HTR-8/SVneo (cell line): ENCODE measurements at places on chromosomes 16 and 17.

DNA sequence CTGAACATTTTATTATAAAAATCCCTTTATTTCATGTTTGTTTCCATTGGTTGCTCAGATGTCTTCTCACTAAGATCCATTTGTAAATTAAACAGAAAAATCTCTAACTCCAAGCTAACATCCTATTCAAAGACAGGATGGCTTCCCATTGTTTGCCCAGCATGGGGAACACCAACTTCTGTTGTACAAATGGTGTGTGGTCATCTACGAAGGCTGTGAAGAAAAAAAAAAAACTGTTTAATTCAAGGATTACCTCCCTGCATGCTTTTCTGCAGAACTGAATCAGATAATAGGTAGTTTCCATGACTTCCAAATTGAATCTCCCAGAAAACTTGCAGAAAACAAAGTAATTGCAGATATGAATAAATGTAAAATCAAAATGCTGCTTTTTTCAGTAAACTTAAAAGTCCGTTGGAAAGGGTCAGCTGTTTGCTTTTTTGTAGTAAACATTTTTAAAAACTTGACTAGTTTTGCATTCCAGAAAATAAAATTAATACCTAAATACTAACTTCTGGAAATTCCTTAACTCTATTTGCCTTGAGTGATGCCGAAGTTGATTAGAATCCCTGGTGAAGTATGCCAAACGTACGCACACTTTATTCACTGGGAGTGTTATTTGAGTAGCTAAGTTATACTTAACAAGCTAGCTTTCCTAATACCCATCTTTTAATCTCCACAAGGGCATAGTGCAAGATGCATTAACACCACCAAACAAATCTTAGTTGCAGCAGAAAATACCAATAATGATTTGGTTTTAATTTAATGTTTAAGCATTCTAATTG is 7.7 kb downstream of the SALL1 start:
- no peak for DNase-seq

DNA sequence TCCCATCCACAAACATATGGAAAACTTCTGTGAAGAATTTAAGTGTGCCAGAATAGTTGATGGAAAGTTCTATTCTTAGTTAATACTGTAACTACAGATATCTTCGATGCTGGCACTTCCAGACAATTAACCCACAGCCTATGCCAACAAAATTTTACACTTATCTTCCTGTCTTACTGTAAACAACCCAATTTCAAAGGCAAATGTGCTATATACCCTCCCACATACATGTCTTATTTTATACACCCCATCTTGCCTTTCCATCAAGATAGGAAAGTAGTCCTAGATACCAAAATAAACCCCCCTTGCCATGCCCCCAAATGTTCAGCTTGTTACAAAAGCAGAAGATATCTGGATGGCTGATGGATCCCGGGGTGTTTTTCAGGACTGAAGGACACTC is 306.3 kb downstream of the SLC39A11 start:
- DNase-seq, result no peak

DNA sequence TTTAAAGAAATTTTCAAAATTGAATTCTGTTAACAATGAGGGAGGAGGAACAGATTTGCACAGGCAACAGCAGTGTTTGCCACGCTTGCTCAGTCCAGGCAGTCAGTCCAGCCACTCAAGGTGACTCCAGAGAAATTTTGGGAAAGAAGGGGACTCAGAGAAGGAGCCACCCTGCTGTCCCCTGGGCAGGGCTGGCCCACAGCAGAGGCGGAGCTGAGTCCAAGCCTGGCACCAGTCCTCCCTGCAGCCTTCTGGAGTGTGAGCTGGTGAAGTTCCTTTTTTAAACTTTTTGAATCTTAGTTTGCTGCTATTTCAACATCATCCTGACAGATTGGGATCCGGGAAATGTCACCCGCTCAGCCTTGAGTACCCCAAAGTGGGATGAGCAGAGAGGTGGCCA is 14.5 kb upstream of the SLC47A2 start:
- DNase-seq, result no peak

DNA sequence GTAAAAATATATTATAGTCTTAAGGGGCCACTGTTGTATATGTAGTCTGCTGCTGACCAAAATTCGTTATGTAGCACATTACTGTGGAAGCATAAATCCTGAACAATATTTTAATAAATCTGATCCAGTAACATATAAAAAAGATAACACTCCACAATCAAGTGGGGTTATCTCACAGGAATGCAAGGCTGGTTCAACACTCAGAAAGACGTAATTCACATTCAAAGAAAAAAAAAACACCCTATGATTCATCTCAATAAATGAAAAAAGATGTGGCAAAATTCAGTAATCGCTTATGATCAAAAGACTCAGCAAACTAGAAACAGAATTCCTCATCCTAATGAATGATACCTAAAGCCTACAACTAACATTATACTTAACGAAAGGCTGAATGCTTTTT is 47.8 kb downstream of the CREBBP start:
- no peak for DNase-seq

- no peak for DNase-seq
Measured at GRCh38 chr17:13067629-13068303, 49.9 kb upstream of the ELAC2 start.

DNA sequence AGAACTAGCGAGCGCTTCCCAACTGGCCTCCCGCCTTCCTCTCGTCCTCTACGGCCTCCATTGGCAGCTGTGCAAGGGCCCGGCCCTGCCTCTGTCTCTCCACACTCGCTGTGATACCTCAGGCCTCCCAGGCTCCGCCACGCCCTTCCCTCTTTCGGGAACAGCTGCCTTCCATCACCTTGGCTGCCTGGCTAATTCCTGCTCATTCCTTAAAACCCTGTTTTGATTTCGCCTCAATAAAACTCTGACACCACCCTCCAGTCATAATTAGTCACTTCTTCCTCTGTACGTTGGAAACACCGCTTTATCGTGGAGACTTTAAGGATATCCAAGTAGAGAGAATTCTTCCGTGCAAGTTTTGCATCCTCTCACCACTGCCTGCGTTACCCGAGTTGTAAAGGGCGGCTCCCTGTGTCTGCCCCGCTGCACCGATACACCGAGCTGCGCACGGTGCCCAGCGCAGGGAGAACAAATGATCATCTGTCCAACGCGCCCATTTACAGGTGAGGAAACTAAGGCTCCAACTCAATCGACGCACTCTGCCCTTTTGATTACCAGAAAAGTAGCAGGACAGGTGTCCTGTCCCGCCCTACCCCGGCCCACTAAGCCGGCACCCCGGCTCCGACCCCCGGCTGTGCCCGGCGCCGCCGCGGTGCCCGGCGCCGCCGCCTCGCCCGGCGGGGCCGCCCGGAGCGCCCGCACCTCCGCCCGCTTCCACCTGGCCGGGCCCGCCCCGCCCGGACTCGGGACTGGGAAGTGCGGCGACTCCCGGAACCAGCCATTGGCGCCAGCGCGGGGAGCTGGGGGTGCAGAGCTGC is 139.7 kb downstream of the SEC14L1 start:
- no peak for DNase-seq

GRCh38 chr16:11915114-11915643 is 577 bp downstream of the GSPT1 start:
- DNase-seq, result peak; percentile 11

- no peak for DNase-seq
Measured at GRCh38 chr16:84109598-84110335, 7.0 kb downstream of the MBTPS1 start.

DNA sequence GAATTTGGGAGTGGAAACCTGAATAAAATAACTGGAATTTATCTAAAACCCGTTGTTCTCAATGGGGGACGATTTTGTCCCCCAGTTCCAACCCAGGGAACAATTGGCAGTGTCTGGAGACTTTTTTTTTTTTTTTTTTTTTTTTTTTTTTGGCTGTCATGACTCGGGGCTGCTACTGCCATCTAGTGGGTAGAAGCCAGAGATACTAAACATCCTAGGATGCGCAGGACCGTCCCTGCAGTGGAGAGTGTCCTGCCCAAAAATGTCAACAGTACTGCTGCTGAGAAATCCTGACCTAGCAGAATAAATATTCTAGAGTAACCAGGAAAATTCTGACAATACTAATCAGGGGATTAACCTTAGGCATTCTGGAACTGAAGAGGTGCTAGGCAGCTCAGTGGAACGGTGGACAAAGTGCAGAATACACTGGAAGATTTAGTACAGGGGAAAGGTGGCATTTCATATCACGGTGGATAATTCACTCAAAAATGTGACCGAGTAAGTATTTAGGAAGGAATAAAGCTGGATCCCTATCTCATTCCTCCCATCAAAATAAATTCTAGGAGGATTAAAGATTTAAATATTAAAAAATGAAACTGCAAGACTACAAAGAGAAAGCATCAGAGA is 107.6 kb downstream of the SPECC1 start:
- DNase-seq, result peak; percentile 63

DNA sequence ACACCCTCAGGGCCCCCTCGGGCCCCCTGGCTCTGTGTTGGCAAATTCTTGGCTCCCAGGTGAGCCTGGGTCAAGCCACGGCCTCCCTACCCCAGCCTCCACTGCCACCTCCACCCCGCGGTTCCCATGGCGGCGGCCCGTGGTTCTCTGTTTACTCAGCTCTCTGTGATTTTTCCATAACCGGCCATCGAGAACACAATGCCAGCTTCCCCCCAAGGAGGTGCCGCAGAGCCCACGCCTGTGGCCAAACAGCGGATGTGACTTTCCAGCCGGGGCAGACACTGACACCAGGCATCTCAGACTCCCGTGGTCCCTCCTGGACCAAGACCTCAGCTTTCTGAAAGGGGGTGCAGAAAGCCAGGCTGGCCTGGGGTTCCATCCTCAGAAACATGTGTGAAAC is 21.6 kb upstream of the ATP2A3 start:
- no peak for DNase-seq

DNA sequence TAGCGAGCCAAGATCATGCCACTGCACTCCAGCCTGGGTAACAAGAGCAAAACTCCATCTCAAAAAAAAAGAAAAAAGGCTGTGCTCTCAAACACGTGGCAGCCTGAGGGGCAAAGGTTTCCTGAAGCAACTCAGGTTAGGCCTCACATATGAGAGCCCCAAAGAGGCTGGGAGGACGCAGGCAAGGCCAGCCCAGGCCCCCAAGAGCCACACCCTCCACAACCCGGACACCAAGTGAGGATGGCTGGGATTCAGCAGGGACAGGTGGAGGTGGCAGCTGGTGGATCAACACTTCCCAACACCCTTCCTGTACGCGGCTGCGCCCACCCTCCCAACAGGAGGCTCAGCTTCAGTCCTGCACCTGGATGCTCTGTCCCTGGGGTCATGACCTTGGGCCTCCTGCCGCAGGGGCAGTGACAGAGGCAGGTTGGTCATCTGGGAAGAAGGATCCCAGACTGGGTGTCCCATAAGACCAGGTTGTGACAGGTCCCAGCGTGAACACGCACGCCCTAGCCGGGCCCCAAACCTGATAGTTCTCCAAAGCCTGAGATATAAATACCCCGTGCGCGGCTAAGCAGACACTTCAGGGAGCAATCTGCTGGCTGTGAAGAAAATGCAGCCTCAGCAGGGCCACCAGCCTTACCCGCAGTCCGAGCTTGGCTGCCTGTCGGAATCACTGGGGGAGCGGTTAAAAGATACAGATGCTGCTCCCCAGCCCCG is 78.1 kb downstream of the TIMM22 start:
- DNase-seq, result no peak

GRCh38 chr16:62021161-62021581 is 15.1 kb downstream of the CDH8 start:
- no peak for DNase-seq

DNA sequence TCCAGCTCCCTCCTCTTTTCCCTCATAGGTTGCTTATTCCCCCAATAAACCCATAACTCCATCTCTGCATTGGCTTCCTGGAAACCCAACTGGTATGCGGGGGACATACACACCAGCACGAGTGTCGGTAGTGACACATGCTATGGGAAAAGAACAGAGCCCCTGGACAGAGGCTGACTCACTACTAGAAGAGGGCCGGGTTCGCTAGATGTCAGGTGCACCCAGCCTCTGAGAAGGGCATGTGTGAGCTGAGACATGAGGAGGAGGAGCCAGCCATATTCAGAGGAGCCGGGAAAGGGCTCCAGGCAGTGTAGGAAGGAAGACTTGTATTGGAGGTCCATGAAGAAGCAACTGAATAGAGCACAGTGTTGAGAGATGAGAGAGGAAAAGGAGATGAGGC is 241.1 kb downstream of the SOX9 start:
- DNase-seq, result no peak

DNA sequence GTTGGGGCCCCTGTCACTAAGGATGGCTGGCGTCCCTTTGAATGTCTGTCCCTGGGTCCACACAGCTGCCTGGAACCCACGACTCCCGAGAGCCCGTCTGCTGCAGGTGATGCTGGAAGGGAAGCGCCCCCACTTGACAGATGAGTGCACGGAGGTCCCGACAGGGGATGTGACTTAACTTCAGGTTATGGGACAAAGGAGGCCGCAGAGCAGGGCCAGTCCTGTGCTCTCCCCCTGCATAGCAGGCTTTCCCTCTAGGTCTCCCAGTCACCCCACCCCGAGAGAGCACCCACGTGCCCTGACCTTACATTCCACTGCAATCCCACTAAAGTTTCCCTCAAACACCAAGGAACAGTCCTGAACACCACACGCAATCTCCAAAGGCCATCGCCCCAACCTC is 6.0 kb upstream of the RCVRN start:
- no peak for DNase-seq

GRCh38 chr17:55332296-55333041 is 67.7 kb downstream of the HLF start:
- no peak for DNase-seq

DNA sequence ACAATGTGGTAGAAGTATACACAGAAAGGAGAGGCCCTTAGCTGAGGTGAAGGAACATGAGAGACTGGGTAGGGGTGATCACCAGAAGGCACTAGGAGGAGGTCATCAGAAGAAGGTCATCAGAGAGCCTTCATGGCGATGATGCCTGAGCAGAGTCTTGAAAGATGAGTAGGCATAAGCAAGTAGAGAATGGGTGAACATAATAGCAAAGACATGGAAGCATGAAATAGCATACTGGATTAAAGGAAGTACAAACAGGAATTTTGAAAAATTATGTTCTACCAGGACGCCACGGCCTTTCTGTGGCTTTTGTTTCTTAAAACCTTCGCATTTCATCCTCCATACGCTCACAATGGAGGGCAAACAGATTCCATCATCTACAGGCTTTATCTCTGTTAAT is 2.9 kb downstream of the IKZF3 start:
- DNase-seq, result no peak

DNA sequence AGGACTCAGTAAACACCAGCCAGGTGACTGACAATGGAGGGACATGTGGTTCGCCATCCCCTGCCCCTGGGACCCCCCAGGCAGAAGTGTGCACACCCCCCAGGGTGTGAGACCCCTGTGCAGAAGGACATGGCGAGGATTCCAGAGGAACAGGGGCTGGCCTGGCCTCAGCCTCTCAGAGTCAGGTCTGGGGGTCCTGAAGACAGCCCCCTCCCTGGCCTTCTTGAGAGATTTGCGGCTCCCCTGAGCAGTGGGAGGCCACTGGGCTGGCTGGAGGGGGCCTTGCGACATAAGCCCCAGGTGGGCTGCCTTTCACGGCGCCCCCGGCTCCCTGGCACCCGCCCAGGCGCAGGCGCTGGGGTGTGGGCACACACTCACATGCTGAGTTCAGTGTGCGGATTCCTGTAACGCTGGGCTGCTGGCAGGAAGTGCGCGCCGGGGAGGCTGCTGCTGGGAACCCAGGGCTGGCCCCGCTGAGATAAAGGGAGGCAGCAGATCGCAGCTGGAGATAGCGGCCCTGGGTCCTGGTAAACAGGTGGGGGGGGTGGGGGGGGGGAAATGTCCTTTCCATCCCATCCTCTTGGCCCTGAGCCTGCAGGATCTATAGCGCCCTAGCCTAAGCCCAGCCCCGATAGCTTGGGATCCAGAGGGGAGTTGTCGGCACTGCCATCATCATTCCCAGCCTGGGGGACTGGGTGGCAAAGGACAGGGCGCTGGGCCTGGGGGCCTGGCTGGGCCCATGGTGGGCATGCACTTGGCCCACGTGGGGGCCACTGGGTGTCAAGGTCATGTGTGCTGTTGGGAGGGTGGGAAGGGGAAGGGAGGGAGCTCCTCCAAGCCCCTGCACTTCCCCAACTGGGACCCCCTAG is 27.1 kb downstream of the TMEM235 start:
- no peak for DNase-seq
